Activated CD4-positive, alpha-beta T cell treated with anti-CD3 and anti-CD28 coated beads, Interleukin-2, amount 50 U/mL, for 24 hours (primary cell): ENCODE measurements at places on chromosomes 4 and X.

DNA sequence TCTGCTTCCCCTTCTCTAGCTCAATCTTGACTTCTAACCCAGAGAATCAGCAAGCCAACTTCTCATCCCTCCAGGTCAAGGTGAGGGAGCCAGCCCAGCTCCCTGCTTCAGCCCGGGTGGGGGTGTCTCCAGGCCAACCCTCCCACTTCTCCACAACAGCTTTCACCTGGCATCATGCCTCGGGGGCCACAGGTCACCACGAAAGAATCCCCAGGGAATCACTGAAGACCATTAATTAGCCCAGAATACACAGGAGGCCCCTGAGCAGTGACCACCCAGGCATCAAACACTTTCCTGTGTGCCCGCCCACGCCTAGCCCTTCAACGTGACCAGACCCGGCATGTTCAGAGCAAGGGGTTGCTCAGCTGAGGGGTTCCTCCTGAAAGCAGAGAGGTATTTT, 646.7 kb downstream of the BCOR start:
- DNase-seq: no peak

- DNase-seq: no peak
Measured at GRCh38 chr4:66028668-66029067, 358.4 kb upstream of the EPHA5 start.

DNA sequence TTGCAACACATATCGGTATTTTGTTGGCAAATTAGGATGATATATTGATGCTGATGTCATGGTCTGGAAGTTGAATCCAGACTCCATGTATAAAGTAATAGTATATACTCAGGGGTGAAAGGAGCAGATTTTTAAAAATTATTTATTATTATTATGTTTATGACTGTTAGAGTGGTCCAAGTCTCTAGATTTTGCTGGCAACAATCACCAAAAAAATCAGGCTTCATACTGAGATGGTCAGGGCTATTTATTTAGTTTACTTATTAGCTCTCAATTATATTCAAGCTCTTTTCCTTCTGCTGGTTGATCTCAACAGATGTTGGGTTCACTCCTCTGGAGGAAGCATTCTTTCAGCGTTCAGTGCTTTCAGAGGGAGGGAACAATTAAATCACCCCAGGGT, 73.9 kb upstream of the VCX3B start:
- no peak for DNase-seq

DNA sequence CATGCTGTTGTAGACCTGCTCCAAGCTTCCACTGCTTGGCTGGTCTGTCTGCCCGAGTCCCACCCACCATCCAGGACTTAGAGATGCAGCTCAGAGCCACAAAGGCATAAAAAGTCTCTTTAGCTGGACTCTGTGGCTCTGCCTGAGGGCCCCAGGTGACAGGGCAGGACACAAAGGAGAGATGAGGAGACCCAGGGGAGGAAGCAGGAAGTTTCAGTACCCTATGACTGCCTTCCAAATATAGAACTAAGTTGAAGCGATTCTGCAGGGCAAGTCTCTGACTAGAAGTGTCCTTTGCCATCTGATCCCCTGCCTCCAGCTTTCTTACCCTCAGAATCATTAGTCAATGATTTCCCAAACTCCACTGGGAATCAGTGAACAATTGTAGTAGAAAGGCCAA, 11.2 kb upstream of the CXCR3 start:
- no peak for DNase-seq

DNA sequence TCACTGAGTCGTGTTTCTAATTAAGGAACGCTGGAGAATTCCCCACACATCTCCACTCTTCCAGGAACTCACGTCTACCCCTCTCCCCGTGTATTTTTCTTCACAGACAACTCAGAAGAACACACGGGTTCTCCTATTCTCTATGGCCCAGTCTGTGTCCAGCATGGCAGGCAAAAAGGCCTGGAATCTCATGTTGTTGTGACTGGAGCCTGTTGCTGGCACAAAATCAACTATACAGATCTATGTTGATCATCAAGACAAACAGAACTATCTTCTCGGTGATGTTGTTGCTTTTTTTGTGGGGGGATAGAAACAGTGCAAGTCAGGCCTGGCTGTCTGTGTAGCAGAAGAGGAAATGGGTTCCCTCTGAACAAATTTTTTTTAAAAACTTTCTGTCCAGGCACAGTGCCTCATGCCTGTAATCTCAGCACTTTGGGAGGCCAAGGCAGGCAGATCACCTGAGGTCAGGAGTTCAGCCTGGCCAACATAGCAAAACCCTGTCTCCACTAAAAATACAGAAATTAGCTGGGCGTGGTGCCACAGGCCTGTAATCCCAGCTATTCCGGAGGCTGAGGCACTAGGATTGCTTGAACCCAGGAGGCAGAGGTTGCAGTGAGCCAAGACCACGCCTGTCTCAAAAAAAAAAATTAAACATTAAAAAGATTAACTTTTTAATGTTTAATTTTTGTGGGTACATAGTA, 50.5 kb upstream of the CBR4 start:
- no peak for DNase-seq

DNA sequence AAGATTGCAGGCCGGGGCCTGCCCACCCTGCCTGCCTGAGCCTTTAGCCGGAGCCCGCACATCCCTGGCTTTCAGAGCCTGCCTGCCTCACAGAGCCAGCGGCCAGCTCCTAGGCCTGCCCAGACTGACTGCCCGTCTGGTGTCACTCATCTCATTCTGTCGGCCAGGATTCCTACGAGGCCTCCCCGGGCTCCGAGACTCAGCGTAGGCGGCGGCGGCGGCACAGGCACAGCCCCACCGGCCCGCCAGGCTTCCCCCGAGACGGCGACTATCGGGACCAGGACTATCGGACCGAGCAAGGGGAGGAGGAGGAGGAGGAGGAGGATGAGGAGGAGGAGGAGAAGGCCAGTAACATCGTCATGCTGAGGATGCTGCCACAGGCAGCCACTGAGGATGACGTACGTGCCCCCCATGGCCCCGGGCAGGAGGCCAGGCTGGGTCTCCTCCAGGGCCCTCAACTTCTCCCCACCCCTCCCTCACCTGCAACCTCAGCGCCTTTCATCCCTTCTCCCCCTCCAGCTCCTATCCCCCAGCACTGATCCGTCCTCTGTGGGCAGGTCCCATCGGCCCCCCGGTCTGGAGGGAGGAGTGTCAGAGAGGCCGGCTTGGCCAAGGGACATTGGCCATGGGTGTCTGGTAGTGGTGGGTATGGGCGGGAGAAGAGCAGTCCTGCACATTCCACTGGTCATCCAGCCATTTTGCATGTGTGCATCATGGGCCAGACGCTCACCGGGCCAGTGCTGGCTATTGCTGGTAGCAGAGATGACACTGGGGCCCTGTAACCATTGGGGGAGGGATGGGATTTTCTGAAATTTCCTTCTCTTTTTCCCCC, 22.6 kb upstream of the UBA1 start:
- no peak for DNase-seq

GRCh38 chrX:39541881-39542280, 555.9 kb downstream of the BCOR start:
- DNase-seq: no peak

- no peak for DNase-seq
Measured at GRCh38 chrX:54978448-54978847, 15.5 kb downstream of the PFKFB1 start.

GRCh38 chrX:110280954-110281353, 36.9 kb downstream of the AMMECR1 start:
- no peak for DNase-seq
